ENCODE measurements at places on chromosomes 2 and 18.

DNA sequence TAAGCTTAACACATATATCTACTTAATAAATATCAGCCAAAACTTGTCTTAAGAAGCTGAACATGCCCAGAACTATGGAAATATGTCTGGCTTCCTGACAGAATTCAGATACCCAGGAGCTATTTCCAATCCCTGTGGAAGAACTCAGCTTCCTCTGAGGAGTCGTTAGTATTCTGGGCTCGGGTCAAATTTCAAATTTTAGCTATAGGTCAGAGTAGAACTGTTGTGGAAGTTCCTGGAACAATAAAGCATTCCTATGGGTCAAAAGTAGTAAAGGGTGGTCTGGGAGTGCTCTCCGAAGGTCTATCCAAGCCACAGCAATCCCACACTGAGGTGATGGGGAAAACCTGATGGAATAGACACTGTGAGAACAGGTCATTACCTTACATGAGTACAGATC is 342.7 kb upstream of the CHST9 start:
- no peak for DNase-seq

GRCh38 chr18:74609535-74609934 is 11.9 kb downstream of the ZNF407 start:
- DNase-seq, result no peak

- DNase-seq, result peak; percentile 1
Observed at GRCh38 chr18:67417864-67418523, 98.5 kb downstream of the DSEL start.

- no peak for DNase-seq
Observed at GRCh38 chr2:165897726-165898125, 55.9 kb downstream of the TTC21B start.

DNA sequence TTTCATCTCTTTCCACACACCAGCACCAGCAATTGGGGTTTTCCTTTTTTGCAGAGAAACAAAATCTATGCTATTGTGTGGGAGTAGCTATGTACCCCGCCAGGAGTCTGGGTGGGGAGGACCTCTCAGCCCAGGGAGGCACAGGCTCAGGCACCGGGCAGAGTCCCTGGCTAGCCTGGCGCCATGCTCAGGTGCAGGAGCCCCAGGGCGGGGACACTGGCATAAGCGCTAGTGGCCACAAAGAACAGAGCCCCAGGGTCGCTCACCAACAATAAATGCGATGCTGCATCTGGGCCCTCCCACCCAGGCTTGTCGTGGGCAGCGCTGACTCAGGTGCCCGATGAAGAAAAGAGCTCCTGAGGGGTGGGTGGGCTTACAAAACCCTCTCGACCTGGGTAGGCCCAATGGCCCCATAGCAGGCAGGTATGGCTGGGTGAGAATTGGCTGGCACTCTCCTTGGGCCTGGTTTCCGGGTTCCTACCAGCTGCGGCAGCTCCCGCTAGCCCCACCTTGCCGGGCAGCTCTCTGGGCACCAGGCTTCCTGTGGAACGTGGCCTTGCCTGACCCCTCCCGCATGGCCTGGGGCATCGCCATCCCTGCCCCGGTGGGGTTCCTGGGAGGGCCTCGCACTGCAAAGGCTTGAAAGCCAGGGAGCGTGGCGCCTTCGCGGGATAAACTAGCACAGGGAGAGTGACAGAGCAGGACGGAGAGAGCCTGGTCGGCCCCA is 31.8 kb upstream of the COL6A3 start:
- no peak for DNase-seq

DNA sequence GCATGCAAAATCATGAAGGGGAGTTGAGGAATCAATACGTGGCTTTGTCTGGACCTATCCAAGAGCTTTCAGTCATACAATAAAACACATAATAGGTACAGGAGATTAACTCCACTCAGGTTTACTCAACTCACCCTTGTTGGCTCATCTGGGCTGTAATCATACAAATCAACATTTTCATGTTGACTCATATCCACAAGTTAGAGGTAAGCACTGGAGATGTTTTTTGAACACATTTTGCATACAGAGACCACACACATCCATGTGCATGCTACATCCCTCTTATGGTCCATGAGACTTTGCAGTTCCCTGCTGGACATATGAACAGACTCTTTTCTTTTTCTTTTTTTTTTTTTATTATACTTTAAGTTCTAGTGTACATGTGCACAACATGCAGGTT is 336.9 kb upstream of the PIK3C3 start:
- DNase-seq, result no peak

- DNase-seq, result no peak
Observed at GRCh38 chr2:241897231-241897916, 27.8 kb downstream of the RTP5 start.

GRCh38 chr2:33763671-33764310 is 164.7 kb upstream of the FAM98A start:
- no peak for DNase-seq

GRCh38 chr2:99822474-99823207 is 319.7 kb downstream of the AFF3 start:
- no peak for DNase-seq

GRCh38 chr18:76274468-76275289 is 220.4 kb downstream of the ZNF516 start:
- DNase-seq, result no peak

- DNase-seq, result no peak
Observed at GRCh38 chr2:1815053-1815452, 70.7 kb upstream of the PXDN start.

DNA sequence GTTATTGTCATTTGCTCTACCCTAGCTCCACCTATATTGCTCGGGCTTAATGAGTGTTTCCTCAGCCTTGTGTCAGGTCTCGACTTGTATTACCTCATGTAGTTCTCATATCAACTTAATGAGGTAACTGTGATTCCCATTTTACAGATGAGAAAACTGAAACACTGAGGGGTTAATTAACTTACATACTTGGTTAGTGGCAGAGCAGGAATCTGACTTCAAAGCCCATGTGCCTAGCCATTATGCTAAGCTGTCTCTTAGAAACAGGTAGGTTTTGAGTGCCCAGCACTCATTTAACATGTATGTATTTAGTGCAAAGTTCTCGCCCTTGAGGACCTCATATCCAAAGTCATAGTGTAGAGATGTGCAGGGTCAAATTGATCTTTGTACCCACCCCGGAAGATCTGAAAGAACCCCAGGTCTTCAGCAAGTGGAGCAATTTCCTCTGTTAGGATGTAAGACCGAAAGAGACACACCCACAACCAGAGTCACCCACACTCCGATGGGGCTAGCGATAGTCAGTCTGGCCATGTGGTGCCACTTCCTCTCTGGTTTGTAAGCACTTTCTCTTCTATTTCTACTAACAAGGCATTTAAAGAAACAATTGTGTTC is 121.0 kb upstream of the SLC39A10 start:
- peak; percentile 69 for DNase-seq

DNA sequence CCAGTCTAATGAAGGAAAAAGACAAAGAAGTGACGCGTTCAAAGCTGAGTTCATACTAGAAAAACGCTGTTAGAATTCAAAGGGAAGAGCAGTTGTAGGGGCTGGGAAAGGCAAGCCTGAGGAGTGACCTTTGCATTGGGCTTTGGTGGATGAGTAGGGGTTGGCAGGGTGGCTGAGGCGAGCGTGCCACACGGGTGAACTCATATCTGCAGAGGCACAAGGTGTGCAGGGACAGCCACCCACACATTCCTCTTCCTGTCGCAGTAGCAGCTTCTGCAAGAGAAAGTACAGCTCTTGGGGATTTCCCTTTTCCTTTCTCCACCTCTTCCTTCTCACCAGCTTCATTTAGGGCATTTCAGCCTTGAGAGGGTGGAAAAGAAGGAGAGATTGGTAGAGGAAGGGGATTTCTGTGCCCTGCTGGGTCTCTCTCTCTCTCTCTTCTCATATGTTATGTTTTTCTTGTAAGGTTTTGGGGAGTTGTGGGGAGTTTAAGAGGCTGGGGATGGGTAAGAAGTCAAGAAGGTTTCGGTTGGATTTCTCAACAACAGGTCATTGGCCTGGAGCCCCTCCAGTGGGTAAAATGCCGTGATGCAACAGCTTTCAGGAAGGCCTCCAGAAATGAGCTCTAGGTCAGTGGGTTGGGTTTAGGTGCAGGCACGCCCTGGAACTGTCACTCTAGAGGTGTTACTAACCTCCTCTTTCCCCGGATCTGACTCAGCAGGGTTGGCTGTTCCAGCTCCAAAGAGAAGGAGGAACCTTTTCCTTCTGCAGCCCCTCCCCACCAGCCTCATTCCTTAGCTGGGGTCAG is 40.1 kb downstream of the ODC1 start:
- peak; percentile 21 for DNase-seq

DNA sequence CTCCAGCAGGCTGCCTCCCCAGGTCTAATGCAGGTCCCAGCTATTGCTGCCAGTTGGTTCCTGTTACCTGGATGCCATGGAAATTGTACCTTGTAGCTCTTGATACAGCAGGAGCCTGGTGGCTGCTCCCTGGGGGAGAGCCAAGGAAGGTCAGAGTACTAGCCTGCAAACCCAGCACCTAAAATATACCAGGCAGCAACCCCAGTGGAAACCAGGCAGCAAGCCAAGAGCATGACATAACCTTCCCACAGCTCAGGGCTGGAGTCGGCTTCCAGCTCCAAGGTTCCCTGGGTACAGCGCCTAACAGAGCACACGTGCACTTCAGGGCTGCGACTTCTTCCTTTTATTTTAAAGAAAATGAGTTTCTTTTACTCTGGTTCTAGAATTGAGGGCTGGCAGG is 30.3 kb downstream of the TNP1 start:
- DNase-seq, result no peak

DNA sequence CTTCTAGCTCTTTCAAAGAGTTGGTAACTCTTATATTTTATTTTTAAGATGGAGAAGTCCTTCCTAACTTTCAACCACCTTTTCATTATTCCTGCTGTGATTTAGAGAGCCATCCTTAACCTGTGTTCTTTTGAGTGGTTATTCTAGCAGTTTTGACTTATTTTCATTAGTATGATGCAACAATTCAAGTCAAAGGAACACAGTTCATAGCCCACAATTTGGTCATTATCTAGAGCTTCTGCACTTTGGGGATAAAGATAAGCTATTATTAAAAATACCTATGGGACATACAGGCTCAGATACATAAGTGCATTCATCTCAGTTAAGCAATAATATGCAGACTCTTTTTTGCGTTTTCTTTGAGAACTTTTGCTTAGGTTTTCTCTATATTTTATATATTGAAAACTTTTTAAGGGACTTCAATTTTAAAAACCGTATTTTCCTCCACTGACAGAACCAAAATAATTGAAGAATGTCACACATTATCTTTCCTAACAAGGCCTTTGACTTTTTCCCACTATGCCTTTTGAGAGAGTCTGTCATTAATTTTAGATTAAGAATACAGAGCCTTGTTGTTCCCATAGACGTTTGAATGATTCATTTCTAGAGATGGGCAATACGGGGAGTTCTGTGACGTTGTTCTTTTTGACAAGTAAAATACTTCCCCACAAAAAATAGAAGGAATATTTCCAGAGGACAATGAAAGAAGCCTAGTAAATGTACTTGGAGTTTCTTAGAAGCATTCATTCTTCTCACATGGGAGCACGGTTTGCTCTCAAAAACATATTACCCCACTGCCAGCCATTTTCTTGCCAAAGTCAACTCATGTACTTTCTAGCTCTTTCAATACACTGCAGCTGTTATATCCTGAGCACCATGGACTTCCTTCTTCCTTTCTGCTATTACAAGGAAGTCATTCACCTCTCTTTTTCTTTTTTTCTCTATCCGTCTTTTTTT is 42.9 kb upstream of the RASGRP3 start:
- DNase-seq, result no peak

DNA sequence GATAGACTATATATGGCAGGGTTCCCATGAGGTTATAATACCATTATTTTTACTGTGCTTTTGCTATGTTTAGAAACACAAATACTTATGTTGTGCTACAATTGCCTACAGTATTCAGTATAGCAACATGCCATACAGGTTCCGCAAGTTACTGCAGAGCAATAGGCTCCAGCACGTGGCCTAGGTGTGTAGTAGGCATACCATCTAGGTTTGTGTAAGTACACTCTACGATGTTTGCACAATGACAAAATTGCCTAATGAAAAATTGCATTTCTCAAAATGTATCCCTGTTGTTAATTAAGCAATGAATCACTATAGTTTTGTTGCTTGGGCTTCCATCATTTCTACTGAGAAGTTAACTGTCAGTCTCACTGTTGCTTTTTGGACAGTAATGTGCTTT is 9.8 kb downstream of the CD302 start:
- DNase-seq, result no peak

DNA sequence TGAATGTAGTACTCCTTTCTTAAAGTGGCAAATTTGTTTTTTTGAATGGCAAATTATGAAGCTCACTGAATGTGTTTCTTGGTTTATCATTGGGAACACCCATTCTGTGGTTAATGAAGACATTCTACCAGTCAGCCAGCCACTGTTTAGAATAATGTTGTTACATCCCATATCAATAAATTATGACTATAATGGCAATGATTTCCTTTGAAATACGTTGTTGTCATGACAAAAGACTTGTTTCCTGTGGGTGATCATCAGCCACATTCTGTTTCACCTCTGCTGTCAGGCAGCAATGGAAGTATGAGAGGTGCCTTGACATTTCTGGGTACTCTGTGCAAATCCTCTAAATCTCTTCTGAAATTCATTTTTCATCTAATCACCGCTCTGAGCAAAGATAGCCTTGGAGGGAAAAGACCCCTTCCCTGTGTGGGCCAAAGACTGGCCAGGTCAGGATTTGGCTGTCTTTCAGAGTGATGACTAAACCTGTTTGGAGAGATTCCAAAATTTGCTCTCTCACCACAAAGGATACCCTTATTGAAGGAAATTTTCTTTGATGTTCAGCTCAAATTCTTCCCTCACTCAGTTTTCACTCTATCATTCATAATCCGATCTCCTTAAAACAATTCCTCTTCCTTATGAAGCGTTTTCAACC is 869.2 kb downstream of the BCL11A start:
- DNase-seq, result no peak

DNA sequence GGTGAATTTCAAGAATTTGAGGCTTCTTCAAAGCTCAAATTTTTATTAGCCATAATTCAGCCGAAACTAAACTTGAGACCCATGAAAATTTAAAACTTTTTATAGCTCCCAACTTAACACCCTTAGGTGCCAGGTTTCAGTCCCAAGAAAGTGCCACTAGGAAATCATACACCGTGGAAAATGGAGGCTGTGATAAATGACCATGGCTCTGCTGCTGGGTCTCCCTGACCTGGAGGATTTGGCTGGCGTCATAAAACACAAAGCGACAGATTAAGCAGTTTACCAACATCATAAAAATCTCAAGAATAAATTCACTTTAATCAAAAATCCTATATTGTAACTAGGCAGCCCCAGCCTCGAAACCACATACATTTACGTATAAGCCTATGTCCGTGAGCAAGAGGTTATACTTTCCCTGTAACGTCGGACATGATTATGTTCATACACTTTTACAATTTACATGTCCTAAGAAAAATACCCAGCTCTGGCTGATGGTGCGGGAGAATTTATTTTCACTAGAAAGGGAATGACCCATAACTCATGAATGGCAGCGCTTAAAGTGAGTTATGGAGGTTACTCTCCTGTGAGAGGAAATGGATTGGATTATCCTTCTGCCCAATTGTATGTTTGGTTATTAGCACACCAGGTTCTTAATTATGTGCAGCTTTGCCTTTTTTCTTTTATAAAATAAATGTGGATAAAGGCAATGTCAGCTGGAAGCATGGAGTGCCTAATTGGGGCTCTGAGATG is 329.4 kb downstream of the AGPS start:
- no peak for DNase-seq

- DNase-seq, result no peak
Observed at GRCh38 chr2:231922311-231923009, 3.7 kb downstream of the NPPC start.

GRCh38 chr2:150876251-150876950 is 385.3 kb downstream of the RBM43 start:
- DNase-seq, result no peak

Measured in activated CD8-positive, alpha-beta memory T cell treated with anti-CD3 and anti-CD28 coated beads for 4 hours (primary cell).